Kidney glomerular epithelial cell (primary cell): ENCODE measurements at places on chromosomes 6 and 20.

DNA sequence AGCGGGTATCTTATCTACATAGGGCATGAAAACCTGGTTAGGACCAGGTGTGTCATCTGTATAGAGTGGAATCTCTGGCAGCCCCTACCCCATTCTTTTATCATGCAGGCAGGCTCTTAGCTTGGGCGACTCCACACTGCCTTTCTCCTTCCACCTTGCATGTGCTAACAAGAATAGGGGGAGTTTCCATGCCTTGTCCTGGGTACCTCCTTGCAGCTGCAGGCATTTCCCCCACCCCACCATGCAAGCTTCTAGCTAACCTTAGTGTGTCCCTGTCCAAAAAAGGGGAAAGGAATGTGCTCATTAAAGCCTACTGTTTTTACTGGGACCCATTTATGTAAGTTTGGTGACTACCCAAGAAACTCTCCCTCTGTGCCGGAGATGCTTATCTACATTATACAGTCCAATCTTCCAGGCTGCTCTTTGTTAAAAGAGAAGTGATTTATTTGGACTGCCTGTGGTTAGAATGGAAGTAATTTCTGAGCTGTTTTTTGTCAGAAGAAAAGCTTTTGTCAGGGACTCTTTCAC, 10.5 kb upstream of the CEP43 start:
- DNase-seq = no peak

DNA sequence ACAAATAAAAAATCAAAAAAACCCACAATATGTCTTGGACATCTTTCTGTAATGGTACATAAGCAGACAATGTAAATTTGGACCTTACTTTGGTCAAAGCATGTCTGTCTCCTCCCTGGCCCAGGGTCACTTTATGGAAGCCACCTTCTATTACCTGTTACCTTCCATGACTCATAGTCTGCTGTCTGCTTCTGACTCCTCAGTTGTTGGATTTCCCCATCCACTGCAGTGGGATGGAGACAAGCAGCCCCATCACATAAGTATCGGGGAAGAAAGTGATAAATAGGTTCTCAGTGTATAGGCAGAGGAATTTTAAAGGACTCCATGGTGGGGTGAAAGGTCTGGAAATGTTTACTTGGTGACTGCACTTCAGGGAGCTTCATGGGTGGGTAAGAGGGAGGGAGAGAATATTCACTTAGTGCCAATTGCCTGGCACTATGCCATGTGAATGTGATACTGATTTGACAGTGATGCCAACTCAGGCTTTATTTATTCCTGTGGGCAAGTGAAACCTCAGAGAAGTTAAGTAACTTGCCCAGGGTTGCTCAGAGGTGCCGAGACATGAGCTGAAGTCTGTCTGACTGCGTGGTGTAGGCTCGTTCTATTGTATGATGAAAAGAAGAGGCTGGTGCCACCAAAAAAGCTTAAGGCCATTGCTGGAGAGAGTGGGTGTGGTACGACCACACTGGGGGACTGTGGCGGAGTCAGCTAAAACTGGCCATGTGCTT, 175.6 kb upstream of the RNF24 start:
- DNase-seq = no peak

GRCh38 chr6:33589731-33590530, 9.9 kb upstream of the BAK1 start:
- DNase-seq = peak; percentile 93

- peak; percentile 5 for DNase-seq
Measured at GRCh38 chr20:10986586-10986985, 312.8 kb upstream of the JAG1 start.

- DNase-seq = no peak
Measured at GRCh38 chr6:142353690-142354089, 51.9 kb downstream of the ADGRG6 start.

- no peak for DNase-seq
Measured at GRCh38 chr6:38968702-38969149, 79.9 kb upstream of the GLP1R start.

DNA sequence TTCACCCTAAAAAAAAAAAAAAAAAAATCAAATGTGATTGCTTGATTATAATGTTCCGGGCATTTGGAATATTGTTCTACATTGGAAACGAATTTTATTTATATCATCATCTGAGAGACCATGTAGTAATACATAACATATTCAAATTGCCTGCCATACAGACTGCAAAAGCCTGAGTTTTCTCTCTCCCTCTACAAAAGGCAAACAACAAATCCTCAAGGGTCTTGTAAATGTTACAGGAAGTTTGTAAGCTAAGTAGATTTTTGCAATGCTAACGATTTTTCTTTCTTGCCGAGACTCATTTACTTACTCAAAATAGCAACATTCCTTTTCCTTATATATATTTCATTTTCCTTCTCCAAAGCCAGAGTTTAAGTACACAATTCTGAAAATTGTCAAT, 49.0 kb upstream of the HTR1E start:
- DNase-seq = no peak

GRCh38 chr6:53796791-53797190, 2.0 kb downstream of the LRRC1 start:
- peak; percentile 47 for DNase-seq

DNA sequence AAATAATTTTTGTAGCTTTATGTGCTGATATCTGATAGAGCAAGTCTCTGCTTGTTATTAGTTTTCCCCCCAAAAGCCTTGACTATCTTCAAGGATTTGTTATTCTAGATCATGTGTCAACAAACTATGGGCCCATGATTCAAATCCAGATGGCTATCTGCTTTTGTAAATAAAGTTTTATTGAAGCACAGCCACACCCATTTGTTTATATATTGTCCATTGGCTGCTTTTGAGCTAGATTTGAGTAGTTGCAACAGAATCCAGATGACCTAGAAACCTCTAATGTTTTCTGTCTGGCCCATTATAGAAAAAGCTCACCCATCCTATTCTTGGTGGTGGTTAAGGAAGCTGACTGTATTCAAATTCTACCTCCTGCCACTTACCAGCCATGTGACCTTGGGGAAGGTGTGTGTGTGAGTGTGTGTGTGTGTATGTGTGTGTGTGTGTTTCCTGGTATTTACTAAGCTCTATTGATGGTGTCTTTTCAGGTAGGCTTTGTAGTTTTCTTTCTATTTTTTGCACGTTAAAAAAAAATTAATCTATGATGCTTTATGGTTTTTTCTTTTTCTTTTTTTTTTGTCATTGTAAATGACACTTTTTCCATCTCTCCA, 1.3 kb upstream of the GTSF1L start:
- no peak for DNase-seq

GRCh38 chr6:2684103-2684749, 66.5 kb downstream of the MYLK4 start:
- DNase-seq = no peak
